ENCODE measurements at places on chromosomes 2 and 18.

GRCh38 chr18:2197946-2198345 lies 373.4 kb downstream of the METTL4 start:
- DNase-seq: no peak

- no peak for DNase-seq
These were observed 946.6 kb downstream of the SLC4A3 start for GRCh38 chr2:220574038-220574437.

DNA sequence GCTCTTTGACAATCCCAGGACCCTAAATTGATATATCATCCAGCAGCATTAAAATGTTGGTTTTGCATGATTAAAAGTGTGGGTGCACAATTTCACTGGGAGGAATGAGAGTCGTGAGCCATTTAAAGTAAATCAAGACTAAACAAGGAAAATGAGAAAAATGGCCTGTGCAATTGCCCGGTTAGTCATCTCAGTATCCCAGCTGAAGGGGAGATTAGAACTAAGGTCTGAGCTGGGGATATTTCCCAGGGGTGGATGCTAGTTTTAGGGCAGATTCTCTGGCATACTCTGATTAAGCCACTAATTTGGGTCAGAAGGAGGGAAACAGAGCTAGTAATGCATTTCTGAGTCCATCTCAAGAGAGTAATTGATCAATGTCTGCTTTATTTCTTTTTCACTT lies 177.2 kb downstream of the EN1 start:
- no peak for DNase-seq

DNA sequence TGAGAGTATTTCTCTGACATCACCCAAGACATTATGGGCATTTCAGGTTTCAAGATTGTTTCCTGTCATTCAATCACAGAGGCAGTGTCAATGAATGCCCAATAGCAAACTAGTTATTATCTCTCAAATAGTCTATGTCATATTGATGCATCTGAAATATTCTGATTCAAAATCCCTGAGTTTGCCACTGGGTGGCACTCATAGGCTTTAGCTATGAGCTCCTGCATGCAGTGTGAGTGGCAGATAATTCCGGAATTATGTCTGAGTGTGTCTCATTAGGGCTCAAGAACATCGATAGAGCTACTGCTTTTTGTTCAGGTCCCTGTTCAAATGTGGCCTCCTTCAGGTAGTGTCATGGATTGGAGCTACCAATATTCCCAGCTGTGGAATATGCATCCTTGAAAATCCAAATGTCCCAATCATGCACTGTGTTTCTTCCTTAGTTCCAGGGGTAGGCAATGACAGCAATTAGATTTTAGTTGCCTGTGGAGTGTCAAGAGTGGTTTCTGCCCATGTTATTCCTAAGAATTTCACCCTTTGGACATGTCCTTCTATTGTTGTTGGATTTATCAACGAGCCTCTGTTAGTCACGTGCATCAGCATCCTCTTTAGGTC lies 7.8 kb upstream of the OR6B3 start:
- DNase-seq: peak; percentile 34

DNA sequence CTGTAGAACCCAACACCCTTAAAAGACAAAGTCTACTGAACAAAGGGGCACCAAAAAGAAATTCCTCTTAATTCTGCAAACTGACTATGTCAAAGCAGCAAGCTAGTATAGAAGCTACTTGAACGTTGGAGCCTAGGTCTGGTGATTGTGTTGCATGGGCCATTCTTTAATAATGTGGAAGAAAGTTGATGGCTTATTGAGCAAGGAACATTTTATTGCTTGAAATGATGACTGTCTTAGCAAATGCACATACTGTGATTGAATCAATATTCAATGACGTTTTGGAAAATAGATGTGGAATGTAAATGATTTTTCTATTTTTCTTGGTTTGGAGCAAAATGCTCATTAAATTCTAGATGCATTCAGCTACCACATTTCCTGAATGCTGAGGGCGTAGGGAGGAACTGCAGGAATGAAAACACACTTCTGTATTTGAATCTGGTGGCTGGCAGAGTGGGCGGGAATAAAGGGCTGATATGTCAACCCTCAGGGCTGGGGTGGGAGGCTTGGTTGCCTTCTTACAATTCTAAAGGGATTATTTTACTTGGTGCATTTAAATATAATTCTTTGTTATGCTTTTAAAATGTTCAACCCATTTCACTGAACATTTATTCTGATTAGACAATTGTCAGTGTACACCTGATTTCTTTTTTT lies 26.5 kb downstream of the MYO3B start:
- no peak for DNase-seq

DNA sequence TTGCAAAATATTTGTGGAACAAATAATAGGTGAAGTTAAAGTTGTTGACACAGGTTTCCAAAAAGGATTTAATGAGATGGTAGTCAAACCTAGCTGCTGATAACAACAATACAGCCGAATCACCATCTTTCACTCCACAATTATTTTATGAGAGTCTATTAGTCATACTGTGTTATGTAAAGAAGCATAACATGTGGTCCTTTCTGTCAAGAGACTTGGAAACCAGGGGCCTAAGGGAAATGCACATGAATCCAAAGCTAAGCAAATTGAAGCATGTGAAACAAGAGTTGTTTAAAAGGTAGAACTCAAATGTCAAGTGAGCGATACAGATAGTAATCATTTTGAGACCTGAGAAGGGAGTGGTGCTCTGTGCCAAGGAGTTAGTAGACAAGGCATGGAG lies 16.0 kb downstream of the CD28 start:
- DNase-seq: no peak

- DNase-seq: no peak
These were observed 776 bp downstream of the MOGS start for GRCh38 chr2:74464406-74464805.

DNA sequence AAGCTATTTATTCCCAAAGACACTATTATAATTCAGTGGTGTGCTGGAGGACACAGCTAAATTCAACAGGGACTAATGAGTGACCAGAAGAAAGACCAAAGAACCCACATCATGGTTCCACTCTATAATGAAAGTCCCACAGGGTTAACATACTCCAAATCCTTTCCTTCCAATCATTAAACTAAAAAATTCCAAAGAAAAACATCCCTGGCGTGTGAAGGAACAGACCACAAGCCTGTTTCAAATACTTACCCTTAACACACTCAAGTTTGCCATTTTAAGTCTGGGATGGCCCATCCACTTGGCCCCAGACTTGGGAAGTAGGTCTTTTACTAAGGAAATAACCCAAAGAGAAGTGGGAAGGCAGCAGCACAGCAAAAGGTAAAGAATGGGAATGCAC lies 150.1 kb upstream of the CCDC150 start:
- DNase-seq: no peak

- no peak for DNase-seq
These were observed 16.0 kb downstream of the APCDD1 start for GRCh38 chr18:10470429-10470828.

- DNase-seq: no peak
These were observed 40.5 kb upstream of the REL start for GRCh38 chr2:60840880-60841279.

Data from stimulated activated CD4-positive, alpha-beta T cell treated with anti-CD3 and anti-CD28 coated beads, TNF-alpha, amount 100 ng/mL, for 24 hours (primary cell).